Left renal cortex interstitium (tissue), 4 donors: ENCODE measurements at places on chromosomes 4 and X. TPM values are rescaled to one million over a fixed set of nuclear protein-coding genes. Genes with fewer than 3 reads are reported as not detected.

- no peak for DNase-seq
Observed at GRCh38 chr4:38678078-38678477, 14.1 kb downstream of the KLF3 start.

GRCh38 chr4:66246643-66247042 is 576.4 kb upstream of the EPHA5 start:
- DNase-seq, result no peak

GRCh38 chr4:47639531-47639930 is 154.5 kb downstream of the ATP10D start:
- no peak for DNase-seq

DNA sequence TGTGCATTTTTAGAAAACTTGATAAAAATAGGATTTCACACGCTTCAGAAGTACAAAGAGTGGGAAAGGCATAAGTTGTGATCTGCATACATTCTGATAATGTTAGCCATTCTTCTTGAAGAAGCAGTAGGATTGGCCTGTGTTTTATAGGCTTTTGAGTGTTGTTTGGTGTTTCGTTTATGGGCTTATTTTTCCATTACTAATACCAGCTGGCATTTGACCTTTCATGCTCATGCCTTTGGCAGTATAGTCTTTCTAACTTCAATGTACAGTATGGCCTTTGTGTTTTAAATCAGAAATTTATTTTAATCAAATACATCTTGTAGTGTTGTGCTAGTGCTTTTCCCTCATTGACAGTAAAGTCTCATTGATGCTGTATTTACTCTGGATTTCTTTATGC is 51.5 kb upstream of the SLC4A4 start:
- DNase-seq, result no peak

DNA sequence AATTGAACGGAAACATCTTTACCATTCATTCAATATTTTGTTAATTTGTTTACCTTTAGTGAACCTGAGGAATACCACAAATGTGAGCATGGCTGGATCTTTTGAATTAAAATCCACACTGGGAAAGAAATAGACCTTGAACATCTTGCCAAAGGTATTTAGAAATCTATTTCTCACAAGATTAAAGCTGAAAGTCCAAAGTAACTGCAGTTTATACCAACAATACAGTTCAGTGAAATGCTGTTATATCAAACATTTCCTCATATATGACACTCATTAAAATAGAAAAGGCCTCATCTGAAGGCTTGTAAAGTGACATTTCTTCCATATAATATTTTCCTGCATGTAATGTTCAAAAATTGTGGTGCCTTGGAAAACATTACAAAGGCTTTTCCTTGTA is 166.5 kb upstream of the HAND2 start:
- DNase-seq, result no peak

- no peak for DNase-seq
Observed at GRCh38 chr4:159497936-159498335, 395.1 kb downstream of the RAPGEF2 start.

DNA sequence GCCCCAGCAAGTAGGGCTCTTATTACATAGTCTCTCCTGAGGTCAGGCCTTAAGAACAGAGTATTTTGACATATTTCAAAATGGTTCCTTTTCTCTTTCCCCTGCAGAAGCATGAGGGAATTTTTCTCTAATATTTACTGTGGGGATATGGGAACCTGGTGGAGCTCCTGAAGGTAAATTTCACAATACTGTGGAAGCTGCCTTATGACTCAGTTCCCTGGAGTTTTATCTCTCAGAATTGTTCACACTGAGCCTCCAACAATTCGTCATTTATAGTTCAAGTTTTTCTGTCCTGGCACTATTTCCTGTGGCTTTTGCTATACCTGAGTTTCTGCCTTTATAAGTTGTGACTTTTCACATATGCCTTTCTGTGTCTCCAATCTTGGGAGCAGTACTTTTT is 607.2 kb upstream of the NDST4 start:
- DNase-seq, result no peak

GRCh38 chr4:72326692-72327632 is 242.1 kb downstream of the ADAMTS3 start:
- DNase-seq, result no peak

DNA sequence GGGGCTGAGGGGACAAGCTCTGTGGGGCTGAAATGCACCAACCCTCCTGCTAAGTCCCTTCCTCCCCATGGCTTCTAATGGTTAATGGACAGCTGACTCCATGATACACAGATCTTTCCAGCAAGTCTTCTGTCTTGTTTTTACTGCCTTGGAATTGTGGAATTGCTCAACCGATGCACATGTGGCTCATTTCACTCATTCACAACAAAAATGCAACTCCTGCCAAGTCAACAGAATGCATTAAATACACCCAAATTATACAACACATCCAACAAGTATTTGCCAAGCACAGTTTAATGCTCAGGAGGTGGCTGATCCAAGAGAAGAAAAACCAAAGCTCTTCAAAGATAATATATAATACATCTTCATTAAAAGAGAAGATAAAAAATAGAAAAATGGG is 61.9 kb upstream of the PAGE4 start:
- DNase-seq, result no peak

DNA sequence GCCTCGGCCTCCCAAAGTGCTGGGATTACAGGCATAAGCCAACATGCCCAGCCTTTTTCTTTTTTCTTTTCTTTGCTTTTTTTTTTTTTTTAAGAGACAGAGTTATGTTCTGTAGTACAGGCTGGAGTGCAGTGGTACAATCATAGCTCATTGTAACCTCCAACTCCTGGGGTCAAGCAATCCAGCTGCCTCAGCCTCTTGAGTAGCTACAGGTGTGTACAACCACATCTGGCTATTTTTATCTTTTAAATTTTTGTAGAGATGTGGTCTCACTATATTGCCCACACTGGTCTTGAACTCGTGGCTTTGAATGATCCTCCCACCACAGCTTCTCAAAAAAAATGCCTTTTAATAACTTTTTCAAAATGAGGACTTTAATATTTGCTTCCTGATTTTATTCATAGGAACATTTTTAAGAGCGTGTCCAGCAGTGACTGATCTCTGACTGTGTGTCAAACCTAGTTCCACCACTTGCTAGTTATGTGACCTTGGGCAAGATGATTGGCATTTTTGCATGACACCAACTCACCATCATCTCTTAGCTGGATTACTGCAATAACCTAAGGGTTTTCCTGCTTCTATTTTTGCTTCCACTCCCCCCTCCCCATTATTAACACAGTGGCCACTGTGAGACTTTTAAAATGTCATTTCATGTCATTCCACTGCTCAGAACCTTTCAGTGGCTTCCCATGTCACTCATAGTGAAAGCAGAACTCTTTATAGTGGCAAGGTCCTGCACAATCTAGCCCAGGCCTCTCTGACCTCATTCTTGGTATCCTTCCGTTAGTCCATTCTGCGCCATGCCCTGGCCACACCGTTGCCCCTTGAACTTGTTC is 4.5 kb upstream of the TNIP3 start:
- no peak for DNase-seq

DNA sequence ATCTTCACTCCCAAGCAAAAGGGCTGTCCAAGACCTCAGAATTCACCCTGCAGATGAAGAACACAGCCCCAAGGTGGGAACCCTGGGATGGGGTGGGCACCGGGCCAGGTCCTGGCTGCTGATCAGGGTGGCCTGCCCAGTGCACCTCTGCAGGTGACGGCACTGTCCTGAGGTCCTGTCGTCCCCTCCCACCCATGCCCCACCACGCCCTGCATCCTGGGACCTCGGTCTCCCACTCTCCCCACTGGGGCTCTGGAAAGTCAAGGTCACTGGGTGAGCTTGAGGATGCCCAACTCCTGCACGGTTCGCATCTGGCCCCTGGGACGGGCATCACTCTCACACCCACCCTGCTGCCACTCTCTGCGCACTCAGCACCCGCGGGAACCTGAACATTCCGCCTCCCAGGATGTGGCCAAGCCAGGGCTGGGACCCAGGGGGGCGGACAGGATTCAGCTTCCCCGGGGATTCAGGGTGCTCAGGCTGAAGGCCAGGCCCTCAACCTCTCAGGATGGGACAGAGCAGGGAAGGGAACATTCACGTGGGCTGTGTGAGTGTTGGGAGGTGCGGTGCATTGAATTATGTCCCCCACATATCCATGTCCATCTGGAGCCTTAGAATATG is 115.9 kb downstream of the CPZ start:
- no peak for DNase-seq

SSX2B gene
- not detected for polyA plus RNA-seq

NALF2 gene
- 0.51 TPM for polyA plus RNA-seq

UGT2B17 gene
- polyA plus RNA-seq, result not detected

BCOR gene
- polyA plus RNA-seq, result 52.9 TPM
